ENCODE measurements at places on chromosomes 1 and 21.

DNA sequence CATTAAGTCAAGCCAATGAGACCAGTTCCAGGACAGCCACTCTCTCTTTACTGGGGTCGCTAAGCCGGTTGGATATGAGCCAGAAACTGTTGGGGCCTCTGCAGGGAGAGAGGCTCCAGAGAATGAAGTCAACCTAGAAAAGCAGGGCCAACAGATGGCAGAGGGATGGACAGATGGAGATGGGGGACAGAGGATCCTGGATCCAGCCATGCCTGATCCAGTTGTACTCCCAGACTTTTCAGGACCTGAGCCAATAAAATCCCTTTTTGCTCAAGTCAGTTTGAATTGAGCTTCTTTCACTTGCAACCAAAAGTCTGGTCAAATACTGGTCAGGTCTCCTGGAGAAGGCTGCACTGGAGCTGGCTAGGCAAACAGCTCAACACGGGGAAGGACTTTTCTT, 2.2 kb downstream of the DHCR24 start:
- no peak for DNase-seq

- no peak for DNase-seq
Measured at GRCh38 chr1:167747988-167748387, 26.2 kb downstream of the MPZL1 start.

DNA sequence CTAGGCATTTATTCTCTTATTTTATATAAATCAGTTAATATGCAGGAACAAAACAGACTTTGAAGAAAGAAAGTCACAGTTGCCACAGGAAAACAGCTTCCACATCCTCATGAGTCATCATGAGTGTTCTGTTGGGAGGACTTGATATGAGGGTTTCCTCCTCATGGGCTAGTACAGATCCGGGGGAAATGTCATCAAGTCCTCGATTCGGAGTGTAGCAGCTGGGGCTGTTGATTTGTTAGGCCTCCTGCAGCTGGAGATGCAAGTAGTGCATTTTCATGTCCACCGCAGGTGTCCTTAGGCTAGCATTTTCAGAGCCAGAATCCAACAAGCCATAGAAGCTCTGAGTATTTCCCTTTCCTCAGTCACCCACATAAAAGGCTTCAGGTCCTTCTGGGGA, 36.7 kb downstream of the ADAM30 start:
- DNase-seq = peak; percentile 45

GRCh38 chr1:187203257-187203656, 374.5 kb downstream of the PLA2G4A start:
- peak; percentile 3 for DNase-seq

- DNase-seq = no peak
Measured at GRCh38 chr21:36545776-36546511, 66.0 kb upstream of the CLDN14 start.

- DNase-seq = no peak
Measured at GRCh38 chr1:26581287-26581651, 51.7 kb downstream of the RPS6KA1 start.

- no peak for DNase-seq
Measured at GRCh38 chr1:40926441-40926840, 53.1 kb upstream of the CTPS1 start.

Data from H54 (cell line).